ENCODE measurements at places on chromosomes 2 and 18. TPM values are rescaled to one million over a fixed set of nuclear protein-coding genes. Genes with fewer than 3 reads are reported as not detected.
A peak's percentile ranks its signal among the peaks of the same experiment; 100 is the strongest.

DNA sequence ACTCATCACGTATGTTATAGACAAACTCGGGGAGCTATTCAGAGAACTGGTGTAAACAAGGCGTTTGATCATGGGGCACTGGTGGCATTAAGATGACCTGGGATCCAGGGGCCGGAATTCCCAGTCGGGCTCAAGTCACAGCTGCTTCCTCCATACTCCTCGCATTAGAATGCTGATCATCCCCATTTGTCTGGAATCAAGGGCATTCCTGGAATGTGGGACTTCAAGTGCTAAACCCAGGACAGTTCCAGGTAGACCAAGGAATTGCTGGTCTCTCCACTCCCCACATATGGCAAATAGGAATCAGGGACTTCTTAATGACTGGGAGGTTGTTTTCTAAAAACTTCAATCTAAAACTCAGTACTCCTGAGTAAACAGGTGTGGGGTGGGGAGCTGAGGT, 355.7 kb upstream of the RAB6C start:
- DNase-seq: no peak

GRCh38 chr18:44238454-44238853, 442.2 kb upstream of the SETBP1 start:
- no peak for DNase-seq

- DNase-seq: no peak
These were observed 46.0 kb downstream of the CAVIN2 start for GRCh38 chr2:191800874-191801273.

- DNase-seq: peak; percentile 6
These were observed 106.1 kb downstream of the DSEL start for GRCh38 chr18:67410075-67411070.

- DNase-seq: no peak
These were observed 122.2 kb downstream of the MSH2 start for GRCh38 chr2:47525167-47525566.

GRCh38 chr2:200306931-200307723, 634 bp downstream of the SPATS2L start:
- no peak for DNase-seq

IL1RL1 gene
- polyA plus RNA-seq: 0.35 TPM

GRCh38 chr2:121519732-121520640, 10.7 kb upstream of the RNU4ATAC start:
- DNase-seq: no peak

DNA sequence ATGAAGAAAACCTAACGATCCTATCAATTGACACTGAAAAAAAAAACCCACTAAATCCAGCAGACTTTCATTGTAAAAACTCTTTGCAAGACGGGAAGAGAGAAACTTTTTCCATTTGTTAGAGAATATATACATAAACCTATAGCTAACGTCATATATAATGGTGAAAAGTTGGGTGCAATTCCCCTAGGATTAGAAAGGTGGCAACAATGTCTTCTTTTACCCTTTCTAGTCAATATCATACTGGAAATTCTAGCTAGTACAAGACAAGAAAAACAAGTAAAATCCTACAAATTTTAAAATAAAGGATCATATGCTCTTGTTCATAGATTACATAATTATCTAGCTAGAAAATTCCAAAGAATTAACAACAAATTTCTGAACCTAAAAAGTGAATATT, 1596.5 kb upstream of the LRRTM1 start:
- DNase-seq: no peak

DNA sequence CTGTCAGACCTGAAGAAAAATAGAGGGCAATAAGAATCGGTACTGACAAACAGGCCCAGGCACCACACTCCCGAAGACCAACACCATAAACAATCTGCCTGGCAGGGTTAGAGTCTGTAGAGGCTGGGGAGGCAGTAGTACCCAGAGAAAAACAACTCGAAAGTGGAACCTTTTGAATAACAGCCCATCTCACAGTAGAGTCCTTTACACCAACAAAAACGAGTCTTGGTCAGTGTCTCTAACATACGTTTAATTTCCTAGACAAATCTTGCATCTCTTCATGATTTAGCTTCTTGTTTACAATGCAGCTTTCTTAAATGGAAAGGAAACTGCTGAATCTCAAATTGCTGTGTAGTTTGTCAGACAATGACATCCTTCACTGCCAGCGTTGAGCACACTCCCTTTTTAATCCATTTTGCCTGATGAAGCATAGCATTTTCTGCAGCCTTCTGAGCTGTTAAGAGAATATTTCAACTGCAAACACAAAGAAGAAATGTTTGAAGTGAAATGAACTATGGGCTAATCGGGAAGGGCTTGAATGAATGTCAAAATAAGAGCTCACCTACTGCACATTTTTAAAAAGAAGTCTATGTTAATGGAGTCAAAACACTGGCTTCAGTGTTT, 73.1 kb upstream of the DSG1 start:
- no peak for DNase-seq

DNA sequence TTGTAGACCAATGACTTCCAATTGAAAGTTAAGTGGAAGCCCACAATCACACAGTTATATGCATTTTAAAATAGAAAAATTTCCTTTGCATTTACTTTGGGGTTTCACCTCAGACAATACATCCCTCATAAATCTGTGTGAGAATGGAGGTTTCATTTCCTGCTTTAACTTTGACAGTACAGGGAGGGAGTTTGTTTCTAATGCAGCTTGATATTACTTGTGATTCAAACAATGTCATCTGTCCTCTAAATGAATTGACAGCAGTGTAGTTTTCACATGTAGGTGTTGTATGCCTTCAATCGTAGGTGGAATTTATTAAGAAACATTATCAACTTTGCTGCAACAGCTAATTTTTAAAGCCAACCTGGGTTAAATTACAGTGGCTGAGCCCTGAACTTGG, 75.2 kb downstream of the TMEFF2 start:
- DNase-seq: no peak

SH3RF3 gene
- 3.9 TPM for polyA plus RNA-seq

HTR2B gene
- 0.11 TPM for polyA plus RNA-seq

DNA sequence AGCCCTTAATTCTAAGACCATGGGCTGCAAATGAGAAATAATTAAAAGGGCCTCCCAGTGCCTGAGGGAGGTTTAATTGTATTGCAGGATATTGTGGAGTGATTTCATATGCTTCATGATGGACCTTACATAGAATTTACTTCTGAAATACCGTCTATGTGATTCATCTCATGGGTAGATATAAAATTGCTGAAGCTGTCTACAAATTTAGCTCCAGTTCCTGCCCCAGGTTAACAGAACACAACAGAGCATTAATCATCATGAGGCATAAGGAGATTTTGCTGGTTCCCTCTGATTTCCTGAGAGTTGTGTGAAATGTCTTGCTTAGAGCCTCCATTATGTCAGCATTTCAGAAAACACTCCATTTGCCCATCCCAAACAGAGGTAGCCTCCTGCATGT, 770 bp downstream of the UPP2 start:
- no peak for DNase-seq

- no peak for DNase-seq
These were observed 81.5 kb downstream of the PDE1A start for GRCh38 chr2:182345384-182345783.

- no peak for DNase-seq
These were observed 47.4 kb downstream of the CACNB4 start for GRCh38 chr2:152051436-152051835.

- no peak for DNase-seq
These were observed 377.9 kb upstream of the RAB12 start for GRCh38 chr18:8231316-8231715.

DNA sequence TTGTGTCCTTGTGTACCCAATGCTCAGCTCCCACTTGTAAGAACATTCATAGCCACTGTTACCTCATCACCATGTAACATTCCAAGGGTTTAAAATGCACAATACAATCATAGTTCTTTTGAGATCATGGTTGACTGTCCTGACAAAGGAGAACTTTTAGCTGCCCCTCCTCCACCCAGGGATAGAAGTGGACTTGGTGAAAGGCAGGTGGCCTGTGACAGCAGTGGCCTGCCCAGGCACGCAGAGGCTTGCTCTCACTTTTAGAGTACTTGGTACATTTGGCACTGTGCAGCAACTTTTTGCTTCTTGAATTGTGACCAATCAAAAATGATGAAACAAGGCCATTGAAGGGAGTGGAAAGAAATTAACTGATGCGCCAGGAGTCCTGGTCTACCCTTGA, 108.7 kb downstream of the ANKRD44 start:
- DNase-seq: no peak

DNA sequence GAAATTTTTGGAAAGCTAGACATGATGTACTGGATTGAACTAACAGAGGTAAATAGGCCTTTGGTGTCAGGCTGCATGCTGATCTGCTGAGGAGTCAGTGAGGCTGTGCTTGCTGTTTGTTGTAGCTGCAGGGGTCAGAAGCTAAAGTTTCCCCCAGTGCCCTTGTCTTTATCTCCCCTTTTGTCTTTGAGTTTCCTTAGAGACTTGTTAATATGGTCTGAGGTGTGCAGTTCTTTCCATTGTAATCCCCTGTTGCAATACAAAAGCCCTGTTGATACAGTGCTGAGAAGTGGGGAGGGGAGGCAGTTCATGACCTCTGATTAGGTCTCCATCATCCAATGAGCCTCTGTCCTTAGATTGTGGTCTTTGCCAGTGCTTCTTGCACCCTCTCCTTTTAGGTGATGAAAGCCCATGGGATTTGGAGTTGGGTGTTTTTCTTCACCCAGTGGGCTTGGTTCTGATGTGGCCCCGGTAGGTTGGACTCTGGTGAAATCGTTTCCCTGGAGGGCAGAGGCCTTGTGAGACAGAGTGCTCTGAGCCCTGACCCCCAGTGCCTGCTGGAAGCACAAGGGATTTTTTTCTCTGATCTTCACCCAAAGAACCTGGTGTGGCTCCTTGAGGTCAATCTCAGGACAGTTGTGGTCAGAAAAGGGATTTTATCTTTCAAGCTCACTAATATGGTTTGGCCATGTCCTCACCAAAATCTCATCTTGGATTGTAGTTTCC, 163.1 kb downstream of the TMEM18 start:
- no peak for DNase-seq

DNA sequence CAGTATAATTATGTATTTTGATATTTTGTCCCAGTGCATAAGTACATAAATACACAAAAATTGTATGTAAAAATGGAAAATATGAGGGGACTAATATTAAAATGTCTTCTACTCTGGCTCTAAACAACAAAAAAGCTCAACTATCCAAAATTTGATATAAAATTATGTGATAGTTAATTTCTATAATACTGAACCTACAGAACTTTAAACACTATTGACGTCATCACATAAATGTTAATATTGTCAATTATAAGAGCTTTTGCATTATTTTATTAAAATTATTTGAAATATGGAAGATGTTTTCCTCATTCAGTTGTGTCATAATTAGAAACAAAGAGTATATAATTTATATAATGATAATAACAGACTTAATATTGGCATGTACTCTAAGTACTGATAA, 1139.7 kb upstream of the TMEFF2 start:
- no peak for DNase-seq

DNA sequence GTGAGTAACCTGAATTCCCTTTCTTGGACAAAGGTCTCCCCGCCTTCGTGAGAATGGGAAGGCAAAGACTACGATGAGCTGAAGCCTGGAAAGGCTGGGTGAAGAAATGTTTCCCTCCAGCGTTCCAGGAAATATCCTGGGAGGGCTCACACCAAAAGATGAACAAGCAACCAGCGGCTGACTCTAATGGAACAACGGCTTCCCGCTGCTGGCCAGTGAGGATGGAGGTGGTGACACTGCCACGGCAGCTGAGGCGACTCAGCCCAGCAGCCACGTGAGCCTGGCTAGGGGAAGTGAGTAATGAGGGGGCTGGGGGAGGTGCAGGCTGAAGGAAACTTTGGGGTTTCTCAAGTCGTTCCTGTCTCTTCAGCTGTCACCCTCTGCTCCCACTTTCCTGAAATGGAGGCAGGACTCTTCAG, 105.0 kb upstream of the SMAD7 start:
- DNase-seq: no peak

ACADL gene
- 9.6 TPM for polyA plus RNA-seq

DNA sequence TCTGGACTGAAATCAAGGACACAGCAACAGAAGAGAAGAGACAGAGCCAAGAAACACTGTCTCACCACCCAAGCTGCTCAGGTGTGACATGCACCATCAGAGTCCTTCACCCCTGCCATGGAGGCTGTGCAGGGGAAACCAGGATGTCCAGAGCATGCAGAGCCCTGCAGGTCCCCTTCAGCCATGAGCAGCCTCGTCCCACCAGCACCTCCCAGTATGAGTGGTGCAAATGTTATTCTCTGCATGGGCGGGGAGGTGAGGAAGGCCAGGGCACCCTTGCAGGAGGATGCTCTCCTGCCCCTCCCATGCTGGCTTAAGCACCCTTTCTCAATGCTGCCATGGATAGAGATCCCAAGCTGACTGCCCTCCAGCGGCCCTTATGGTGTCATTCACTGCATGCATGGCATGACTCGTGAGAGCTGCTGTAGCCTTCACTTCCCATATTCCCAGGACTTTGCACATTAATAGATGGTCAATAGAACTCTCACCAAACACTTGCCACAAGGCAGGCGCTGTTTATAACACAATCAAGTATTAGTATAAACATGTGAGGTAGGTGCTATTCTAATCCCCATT, 171.0 kb downstream of the ANAPC1 start:
- no peak for DNase-seq

NYAP2 gene
- polyA plus RNA-seq: 0.34 TPM

- no peak for DNase-seq
These were observed 258.3 kb upstream of the SALL3 start for GRCh38 chr18:78721238-78721875.

- no peak for DNase-seq
These were observed 136.0 kb downstream of the GFPT1 start for GRCh38 chr2:69250981-69251380.

DNA sequence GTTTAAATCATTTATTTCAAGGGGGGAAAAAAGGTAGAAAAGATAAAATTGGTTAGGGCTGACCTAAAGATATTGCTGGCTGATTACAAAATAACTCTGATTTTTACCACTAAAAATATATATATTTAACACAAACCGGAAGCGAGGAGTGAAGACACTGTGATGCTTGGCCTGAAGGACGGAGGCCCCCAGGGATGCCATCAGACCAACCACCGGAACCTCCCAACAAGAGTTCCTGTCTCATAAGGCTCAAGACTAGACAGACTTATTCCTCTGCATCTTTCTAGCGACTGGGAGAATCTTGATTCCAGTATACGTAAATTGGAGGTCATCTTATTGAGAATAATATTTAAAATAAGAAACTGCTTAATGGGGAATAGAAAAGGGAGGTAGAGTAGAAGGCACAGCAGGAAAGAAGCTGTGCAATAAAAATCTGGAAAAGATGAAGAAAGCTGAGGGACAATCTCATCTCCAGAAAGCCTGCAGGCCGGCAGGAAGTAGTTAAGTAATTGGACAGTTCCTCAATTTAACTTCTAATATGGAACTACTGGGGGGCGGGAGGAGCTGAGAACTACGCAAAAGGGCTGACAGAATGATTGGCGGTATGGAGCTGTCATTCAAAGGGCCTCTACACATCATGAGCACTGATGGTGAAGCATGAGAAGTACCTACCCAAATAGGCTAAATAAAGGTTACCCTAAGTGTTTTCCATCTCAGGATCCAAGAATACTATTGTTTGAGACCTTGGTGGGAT, 91.1 kb downstream of the DTNB start:
- DNase-seq: no peak

Data from forelimb muscle (tissue), 1 donor.